Lower leg skin (tissue), 4 donors: ENCODE measurements at places on chromosomes 12 and 14. TPM values are rescaled to one million over a fixed set of nuclear protein-coding genes. Genes with fewer than 3 reads are reported as not detected.

DNA sequence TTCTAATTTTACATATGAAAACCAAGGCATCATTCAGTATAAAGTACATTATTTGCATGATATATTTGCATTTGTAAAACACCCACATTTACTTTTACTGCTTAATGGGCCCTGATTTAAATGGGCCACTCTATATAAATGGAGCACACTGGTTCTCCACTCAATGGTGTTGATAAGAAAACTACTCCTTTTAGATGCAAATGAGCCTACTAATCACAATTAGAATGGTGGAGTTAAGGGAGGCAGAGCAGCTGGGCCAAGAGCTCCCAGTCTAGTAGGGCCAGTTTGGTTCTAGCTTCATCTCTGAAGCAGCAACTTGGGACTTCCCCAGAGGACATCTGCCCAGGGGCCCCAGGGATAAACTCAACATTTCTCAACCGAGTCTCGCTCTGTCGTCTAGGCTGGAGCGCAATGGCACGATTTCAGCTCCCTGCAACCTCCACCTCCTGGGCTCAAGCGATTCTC, 120.7 kb downstream of the FOXN3 start:
- DNase-seq = no peak

DNA sequence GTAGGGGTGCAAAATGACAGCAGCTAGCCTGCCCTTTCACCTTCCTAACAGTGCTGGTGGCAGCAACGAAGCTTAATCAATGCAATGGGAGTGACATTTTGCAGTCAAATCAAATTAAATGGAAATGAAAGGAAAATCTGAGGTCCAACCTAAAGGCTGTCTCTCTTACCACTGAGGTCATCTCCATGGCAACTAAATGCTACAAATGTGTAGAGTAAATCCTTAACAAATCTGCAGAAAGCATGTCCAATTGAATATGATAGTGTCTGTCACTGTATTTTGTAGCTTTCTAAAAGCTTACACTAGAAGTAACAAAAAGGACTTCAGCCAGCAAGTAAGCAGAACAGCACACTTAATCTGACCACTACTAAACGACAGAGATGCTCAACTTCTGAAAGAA, 488.8 kb downstream of the BCAT1 start:
- DNase-seq = no peak

DNA sequence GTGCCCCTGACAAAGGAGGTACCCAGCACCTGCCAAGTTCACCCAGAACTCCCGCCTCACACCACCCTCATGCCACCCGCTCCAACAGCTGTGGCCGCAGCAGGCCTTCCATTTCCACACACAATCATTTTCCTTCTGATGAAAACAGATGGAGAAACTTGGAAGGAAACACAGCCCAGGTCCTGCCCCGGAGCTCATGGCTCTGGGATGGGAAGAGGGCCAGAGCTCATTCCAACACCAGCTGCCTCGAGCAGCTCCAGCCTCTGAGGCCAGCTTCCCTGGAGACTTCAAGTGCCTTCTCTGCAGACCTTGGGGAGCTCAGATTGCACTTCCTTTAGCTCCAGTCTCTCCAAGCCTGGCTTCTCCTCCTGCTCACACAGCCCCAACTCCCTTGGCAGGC, 55.1 kb upstream of the CMKLR1 start:
- no peak for DNase-seq

DNA sequence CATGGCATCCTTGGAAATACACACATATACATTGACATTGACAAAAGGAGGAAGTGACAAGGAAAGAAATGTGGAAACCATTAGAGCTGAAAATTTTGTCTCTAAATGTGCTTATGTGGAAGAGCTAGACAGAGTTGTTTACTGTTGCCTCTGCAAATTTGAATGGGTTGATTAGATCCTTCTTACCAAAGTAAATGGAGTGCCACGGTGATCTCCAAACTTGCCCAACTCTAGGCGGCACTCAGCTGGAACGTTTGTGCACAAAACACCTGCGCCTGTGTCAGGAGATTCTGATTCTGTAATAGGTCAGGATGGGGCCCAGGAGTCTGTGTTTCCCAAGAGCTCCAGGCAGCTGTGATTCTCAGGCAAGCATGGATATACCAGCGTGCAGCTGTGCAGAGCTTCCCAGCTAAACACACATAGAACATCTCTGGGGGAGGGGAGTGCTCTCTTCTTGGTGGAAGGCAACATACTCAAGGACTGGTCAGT, 77.8 kb upstream of the BDKRB2 start:
- DNase-seq = no peak

GRCh38 chr12:71503579-71504391, 64.2 kb downstream of the LGR5 start:
- no peak for DNase-seq

DNA sequence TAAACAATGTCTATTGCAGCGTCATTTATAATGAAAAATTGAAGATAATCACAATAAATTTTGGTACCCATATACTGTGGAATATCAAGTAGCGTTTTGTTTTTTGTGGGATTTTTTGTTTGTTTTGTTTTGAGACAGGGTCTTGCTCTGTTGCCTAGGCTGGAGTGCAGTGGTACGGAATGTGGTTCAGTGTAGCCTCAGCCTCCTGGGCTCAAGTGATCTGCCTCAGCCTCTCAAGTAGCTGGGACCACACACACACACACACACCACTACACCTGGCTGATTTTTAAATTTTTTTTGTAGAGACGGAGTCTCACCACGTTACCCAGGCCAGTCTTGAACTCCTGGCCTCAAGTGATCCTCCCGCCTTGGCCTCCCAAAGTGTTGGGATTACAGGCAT, 6.6 kb downstream of the ZNF664 start:
- no peak for DNase-seq

GRCh38 chr14:102486513-102487203, 22.9 kb downstream of the ANKRD9 start:
- no peak for DNase-seq

DNA sequence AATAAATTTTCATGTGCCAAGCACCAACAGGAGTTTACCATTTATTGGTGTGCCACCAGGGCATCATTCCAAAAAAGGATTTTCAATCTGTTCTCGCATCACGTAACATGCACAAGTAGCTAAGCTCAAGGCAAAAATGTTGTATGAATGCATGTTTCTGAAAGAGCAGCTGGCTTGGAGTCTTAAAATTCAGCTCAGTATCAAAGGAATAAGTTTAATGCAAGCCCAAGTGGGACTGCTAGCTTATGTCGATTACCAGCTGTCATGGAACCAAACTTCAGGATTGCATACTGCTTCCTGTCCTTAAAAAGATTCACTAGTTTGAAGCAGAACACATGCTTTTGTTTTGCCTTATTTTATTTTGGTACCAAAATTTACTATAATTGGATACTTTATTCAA, 437.0 kb downstream of the FSCB start:
- no peak for DNase-seq

- DNase-seq = no peak
Measured at GRCh38 chr14:64614805-64615391, 65.1 kb downstream of the PPP1R36 start.

GRCh38 chr12:288687-289086, 26.1 kb upstream of the SLC6A13 start:
- DNase-seq = no peak

DNA sequence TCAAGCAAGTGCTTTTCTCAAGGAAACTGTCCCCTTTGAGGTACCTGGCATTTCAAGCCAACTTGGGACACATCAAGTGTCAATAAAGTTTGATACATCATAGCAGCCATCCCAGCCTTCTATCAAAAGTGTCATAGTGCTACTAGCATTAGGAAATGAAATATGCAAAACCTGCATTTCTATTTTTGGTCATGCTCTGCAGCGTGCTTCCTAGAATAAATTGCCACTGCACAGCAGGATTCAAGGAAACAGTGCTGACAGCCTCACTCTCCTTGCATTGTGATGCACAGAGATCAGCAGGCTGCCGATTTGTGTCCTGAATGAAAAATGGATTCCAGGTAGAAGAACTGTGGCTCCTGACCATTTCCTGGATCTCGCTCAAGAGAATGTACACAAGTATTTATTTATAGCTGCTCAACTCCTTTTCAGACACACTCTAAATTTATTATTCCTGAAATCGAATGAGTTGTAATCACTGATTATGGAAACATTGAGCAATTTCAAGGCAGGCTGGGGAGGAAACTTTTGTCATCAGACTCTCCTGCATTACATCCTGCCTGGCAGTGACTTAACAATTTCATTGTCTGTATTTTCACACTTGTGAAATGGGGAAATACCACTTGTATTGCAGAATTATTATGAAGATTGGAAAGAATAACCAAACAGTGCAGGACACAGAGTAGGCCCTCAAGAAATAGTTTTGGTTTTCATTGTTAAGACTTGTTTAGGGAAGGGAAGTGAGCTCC, 120.9 kb downstream of the SLC38A6 start:
- DNase-seq = no peak

DNA sequence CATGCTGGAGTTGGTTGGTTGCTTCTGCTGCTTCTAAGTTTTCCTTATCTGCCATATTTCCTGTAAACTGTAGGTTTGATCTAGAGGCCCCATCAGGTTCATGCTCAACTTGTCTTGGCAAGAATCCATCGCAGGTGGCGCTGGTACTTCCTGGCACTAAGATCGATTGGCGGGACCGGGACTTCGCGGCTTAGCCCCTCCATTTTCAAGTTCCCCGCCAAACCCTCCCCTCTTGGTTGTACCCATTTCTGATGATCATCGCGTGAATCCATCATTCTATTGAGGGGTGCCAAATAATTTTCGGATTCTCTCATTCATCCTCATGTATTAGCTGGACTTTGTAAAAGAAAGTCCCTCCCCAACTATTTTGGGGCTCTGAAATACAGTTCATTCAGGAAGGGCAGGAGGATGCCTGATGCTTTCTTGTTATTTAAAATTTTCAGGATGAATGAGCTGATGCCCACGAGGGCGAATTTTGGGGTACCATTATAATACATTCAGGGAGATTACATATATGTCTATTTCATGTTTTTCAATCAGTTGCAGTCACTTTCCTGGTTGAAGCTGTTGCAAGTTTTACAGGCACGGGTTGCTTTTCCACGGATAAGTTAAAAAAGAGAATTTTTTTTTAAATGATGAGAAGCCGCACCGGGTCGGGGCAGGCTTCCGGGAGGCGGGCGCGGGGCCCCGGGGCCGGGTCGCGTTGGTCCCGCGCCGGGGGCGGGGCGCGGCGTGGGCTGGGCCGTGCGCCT, 395 bp upstream of the BRI3BP start:
- no peak for DNase-seq

DNA sequence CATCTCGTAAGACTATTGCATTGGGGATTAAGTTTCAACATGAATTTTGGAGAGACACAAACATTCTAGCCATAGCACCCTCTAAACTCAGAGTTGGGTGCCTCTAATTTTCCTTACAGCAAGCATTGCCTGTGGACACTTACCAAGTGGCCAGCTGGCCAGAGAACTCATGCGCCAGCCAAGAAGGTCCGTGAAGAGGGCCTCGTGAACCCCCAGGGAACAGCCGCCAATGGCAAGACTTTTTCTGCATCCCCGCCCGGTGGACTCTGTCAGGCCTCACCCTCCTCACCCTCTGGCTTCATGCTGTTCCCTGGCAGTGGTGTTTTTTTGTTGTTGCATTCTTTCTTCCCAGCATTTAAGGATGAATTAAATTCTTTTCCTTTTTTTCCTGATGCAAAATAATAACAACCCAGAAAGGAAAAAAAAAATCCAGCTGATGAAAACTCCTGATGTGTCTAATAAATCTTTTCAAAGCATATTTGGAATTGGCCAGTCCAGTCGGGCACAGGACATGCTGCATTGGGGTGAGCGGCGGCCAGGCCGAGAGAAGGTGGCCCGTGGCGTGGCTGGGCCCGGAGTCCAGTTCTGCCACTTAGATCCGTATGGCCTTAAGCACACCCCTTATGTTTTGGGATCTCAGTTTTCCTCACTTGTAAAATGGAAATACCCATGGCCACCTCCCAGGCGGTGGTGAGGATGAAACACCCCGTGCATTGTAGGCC, 191.9 kb upstream of the DIO3 start:
- DNase-seq = no peak

GRCh38 chr12:124883263-124884130, 19.8 kb upstream of the SCARB1 start:
- DNase-seq = no peak

DNA sequence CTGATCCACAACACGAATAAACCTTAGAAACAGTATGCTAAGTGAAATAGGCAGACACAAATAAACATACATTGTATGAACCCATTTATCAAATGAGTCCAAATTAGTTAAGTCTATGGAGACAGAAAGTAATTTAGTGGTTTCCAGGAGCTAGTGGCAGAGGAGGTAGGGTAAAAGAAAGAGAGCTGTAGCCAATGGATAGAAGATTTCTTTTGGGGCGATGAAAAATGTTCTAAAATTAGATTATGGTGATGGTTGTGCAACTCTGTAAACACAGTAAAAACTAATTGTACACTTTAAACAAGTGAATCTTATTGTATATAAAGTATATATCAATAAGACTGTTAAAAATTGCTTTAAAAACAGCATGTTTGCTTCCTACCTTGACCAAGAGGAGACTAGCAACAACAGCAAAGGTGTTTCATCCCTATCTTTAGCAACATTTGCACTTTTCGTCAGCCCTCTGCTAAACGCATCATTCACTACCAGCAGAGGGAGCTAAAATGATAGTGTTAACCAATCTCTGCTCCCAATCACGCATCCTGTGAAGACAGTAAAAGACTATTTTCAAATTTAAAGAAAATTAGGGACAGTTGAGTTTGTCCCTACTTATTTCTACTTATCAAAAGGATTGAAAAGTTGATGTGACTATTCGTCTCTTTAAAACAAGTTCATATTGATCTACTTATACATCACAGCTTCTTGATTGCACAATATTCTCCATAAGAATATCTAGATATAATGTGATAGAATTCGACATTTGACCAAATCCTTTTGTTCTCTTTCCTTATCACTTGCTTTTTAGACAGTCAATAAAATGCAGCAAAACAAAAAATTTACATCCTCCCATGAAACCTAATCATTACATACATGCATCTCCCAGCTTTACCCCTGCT, 24.0 kb upstream of the LGR5 start:
- no peak for DNase-seq

GRCh38 chr12:56202366-56202765, 13.1 kb upstream of the SMARCC2 start:
- no peak for DNase-seq

Gene TAS2R8
- total RNA-seq = not detected

Gene GYS2
- total RNA-seq = not detected

Gene CRY1
- 11.0 TPM for total RNA-seq

Gene TEX52
- not detected for total RNA-seq

Gene TAS2R30
- 2.5 TPM for total RNA-seq

Gene PAX9
- total RNA-seq = 1.2 TPM

Gene RAD51AP1
- total RNA-seq = 0.61 TPM

Gene KERA
- total RNA-seq = not detected

Gene PIK3C2G
- 26.6 TPM for total RNA-seq

Gene PIANP
- total RNA-seq = not detected

Gene RAPGEF3
- total RNA-seq = 22.1 TPM
